Inflammatory macrophage treated with lipopolysaccharide for 4 hours (primary cell): ENCODE measurements at places on chromosomes 5 and 9.
A peak's percentile ranks its signal among the peaks of the same experiment; 100 is the strongest.

DNA sequence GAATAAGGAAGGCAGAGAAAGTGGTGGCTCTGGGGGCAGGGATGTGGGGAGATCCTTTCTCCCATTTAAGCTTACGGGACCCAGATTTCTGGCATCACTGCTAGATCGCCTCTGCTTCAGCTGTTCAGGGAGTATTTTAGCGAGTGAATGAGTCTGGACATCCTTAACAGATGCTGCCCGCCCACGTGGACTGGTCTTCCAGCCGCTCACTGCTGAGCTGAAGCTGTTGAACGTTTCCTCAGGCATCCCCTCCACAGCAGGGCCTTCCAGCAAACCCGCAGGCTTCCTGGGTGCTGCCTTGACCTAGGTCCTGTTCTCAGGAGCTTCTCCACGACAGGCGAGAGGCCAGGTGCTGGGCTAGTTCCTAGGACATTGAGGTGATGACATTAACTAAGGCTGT, 144.4 kb upstream of the EFNA5 start:
- no peak for DNase-seq

- DNase-seq, result no peak
These were observed 59.7 kb downstream of the STRBP start for GRCh38 chr9:123208626-123209174.

- DNase-seq, result no peak
These were observed 548.8 kb downstream of the EFNA5 start for GRCh38 chr5:107121793-107122519.

- DNase-seq, result no peak
These were observed 270.0 kb downstream of the ADAMTSL1 start for GRCh38 chr9:18743971-18744370.

GRCh38 chr9:36759141-36759540, 186.4 kb downstream of the MELK start:
- no peak for DNase-seq

DNA sequence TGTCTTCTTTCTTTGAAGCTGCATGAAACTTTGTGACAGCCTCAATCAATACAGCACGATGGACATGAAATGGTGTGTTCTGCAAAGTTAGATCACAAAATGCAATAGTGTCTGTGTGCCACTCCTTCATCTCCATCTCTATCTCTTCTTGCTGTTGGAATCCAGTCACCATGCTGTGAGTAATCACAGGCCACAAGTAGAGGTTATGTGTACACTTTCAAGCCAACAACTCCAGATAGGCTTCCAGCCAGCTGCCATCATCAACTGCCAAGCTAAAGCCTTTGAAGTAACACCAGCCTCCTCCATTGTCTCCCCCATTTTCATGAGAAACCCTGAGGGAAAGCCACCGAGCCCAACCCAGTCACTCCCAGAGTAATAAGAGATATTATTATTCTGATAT, 360.6 kb downstream of the PTPRD start:
- no peak for DNase-seq

- peak; percentile 8 for DNase-seq
These were observed 91.0 kb upstream of the JAK2 start for GRCh38 chr9:4894076-4894475.

GRCh38 chr9:14326264-14326826, 12.4 kb upstream of the NFIB start:
- no peak for DNase-seq

- DNase-seq, result no peak
These were observed 393 bp downstream of the SH3GLB2 start for GRCh38 chr9:129027685-129028191.
